Caki2 (cell line): ENCODE measurements at places on chromosomes 5 and 9. TPM values are rescaled to one million over a fixed set of nuclear protein-coding genes. Genes with fewer than 3 reads are reported as not detected.

DNA sequence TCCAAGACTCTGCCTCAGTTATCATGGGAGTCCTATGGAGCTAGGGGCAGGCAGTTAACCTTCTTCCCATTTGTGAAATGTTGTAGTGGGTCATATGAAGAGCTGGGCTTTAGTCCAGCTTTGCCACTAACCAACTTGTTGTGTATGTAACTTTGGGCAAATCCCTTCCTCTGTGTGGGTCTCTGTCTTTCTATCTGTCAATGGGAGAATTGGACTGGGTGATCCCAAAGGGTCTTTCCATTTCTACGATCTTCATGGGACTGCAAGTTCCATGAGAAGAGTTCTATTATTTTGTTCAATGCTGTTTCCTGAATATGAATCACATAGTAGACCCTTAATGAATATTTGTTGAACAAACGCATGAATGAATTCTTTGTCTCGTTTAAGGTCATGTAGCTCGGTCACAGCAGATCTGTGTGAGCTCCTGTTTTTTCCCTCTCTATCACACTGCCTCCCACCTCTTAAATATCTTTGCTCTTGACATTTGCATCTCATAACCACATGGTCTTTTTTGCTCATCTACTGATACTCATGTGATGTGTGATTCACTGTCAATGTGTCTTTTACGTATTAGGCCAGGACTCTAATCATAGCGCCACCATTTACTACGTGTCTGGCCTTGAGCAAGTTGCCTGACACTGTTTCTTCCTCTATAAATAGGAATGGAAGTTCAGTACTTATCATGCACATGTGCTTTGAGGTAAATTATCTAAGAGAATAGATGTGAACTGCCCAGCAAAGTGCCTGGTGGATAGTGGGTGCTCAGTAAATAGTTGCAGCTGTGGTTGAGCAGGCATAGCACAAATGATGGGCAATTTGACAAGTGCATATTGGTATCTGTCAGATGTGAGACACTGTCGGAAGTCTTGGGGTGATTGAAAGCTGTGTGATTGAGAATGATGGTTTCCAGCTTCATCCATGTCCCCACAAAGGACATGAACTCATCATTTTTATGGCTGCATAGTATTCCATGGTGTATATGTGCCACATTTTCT is 37.4 kb downstream of the PTTG1 start:
- DNase-seq, result peak; percentile 92

DNA sequence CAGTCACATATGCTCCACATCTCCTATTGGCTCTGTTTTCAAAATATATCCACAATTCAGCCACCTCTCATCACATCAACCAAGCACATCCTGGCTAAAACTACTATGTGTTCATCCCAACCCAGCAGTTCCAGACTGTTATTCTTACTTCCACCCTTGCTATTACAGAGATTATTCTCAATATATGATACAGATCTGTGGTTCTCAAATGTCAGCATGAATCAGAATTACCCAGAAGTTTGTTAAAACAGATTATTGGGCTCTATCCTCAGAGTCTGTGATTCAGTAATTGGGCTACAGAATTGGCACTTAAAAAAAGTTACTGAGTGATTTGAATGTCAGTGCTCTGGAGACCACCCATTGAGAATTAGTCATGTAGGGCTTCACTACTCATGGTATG is 78.8 kb upstream of the IZUMO3 start:
- peak; percentile 22 for DNase-seq

GRCh38 chr5:57221049-57221568 is 47.2 kb downstream of the GPBP1 start:
- peak; percentile 51 for DNase-seq

GRCh38 chr5:56735849-56736641 is 79.3 kb upstream of the MAP3K1 start:
- no peak for DNase-seq

DNA sequence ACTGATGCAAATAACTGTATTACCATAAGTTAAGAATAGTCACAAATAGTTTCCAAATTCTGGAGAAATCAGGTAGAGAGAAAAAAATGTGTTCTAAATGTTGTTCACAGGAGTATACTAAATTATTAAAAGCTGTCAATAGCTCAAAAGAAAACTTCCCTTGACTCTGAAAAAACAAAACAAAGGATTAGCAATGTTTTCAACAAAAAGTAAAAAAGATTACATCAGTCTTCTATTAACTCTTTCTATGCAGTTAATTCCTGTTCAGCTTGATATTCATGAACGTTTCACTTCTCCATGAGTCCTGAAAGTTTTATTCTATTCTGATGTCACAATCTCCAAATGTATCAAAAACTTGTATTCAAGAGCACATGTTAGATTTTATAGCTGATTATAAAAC is 9.5 kb upstream of the CLTB start:
- no peak for DNase-seq

GRCh38 chr5:24681106-24681505 is 36.3 kb upstream of the CDH10 start:
- no peak for DNase-seq

GRCh38 chr5:1312993-1313833 is 18.3 kb upstream of the TERT start:
- DNase-seq, result no peak

Gene LCN9
- not detected in 2 replicates for total RNA-seq

Gene TMEM252
- not detected in 2 replicates for total RNA-seq

Gene EFNA5
- 9.8 and 12.0 TPM in 2 replicates for total RNA-seq
